Activated naive CD4-positive, alpha-beta T cell treated with anti-CD3 and anti-CD28 coated beads, Interleukin-2, amount 10 ng/mL, durations not matched to agents 7 days and 5 days (primary cell): ENCODE measurements at places on chromosomes 6 and 20.

DNA sequence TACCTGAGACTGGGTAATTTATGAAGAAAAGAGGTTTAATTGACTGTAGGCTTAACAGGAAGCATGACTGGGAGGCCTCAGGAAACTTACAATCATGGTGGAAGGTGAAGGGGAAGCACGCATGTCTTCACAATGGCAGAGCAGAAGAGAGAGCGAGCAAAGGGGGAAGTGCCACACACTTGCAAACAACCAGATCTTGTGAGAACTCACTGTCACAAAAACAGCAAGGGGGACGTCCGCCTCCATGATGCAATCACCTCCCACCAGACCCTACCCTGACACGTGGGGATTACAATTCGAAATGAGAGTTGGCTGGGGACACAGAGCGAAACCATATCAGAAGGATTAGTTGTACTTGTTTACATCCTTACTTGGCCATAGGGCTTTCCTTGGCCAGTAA lies 49.7 kb downstream of the FIG4 start:
- DNase-seq: no peak

GRCh38 chr6:71537717-71538116 lies 249.1 kb downstream of the OGFRL1 start:
- DNase-seq: no peak

DNA sequence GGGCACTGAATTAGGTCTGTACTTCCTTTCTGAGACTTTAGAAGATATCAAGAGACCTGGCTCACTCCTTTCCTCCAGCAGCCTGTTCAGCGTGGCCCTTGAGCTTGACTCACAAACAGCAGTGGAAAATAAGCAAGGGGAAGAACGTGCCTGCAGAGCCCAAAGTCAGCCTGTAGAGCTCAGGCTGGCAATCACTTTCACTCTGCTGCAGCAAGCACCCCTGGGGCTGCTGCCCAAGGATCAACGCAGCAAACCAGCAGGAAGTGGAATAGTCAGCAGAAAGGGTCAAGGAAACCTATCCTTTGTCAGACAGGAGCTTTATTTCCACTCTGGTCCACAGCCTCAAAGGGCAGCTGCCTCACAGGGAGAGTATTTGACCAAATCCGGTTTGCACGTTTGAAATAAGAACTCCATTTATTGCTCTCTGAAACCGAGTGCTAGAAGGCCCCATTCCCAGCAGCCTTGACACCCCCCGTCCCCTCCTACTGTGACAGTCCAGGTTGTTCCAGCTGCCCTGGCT lies 77.4 kb downstream of the PRDM1 start:
- peak; percentile 66 for DNase-seq

DNA sequence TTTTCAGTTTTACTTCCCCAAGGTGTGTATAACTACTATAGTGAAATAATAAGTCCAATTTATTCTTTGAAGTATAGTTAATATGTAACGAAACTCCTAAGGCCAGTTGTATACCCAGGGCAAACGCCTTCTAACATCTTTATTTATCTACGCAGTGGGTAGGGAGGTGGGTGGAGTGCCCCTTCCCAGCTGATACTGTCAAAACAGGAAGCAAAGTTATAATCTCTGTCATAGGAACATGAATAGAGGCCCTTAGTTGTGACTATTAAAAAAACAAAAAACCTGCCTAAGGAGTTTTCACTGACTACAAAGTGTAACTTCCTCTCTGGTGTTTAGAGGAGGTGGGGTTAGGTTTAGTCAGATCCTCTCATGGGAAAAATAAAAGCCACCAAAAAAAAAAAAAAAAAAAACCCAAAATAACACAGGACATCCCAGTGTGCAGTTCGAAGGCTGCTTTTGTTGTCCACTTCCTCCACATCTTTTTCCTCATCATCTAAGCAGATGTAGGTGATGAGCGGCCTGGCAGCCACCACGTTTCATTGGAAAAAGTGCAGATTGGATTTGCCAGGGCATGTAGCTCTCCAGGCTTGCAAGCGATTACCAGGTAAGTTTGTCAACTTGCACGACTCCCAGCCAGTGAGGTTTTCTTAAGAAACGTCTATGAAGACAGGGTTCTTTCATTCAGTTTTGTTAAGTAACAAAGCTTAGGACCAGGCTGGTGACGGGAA lies 58.7 kb downstream of the UTRN start:
- DNase-seq: peak; percentile 63

- no peak for DNase-seq
These were observed 30.9 kb upstream of the CD83 start for GRCh38 chr6:14086701-14087100.

- no peak for DNase-seq
These were observed 139.4 kb upstream of the HMGN3 start for GRCh38 chr6:79373880-79374279.

DNA sequence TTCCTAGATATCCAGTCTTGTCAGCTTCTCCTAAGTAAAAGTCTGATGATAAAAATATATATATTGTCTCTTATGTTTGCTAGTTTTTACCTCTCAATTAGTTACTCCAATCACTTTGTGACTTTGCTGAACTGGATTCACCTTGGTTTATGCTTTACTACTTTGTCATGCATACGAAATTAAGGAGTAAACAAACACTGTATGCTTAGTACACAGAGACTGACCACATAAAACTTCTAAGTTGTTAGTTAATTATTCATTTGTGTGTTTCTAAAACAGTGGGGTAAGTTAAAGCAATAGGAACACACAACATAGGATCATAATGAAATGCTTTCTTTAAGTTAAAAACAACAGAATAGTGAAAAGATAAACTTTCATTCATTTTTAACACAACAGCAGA lies 877.3 kb upstream of the MAP3K7 start:
- DNase-seq: no peak

GRCh38 chr20:37392441-37393195 lies 46.7 kb downstream of the SRC start:
- DNase-seq: peak; percentile 57
